Fibroblast of the aortic adventitia (primary cell): ENCODE measurements at places on chromosomes 16 and 17.

GRCh38 chr17:80729761-80730160 is 185.1 kb downstream of the RPTOR start:
- DNase-seq: no peak

GRCh38 chr17:21095735-21096134 is 31.0 kb upstream of the DHRS7B start:
- DNase-seq: no peak

GRCh38 chr17:57488856-57489255 is 232.5 kb downstream of the MSI2 start:
- DNase-seq: no peak

- peak; percentile 29 for DNase-seq
Measured at GRCh38 chr16:70688246-70688742, 2.4 kb upstream of the MTSS2 start.

GRCh38 chr17:2814481-2815341 is 18.5 kb downstream of the RAP1GAP2 start:
- DNase-seq: no peak

GRCh38 chr17:37743612-37743874 is 1.3 kb downstream of the HNF1B start:
- no peak for DNase-seq

DNA sequence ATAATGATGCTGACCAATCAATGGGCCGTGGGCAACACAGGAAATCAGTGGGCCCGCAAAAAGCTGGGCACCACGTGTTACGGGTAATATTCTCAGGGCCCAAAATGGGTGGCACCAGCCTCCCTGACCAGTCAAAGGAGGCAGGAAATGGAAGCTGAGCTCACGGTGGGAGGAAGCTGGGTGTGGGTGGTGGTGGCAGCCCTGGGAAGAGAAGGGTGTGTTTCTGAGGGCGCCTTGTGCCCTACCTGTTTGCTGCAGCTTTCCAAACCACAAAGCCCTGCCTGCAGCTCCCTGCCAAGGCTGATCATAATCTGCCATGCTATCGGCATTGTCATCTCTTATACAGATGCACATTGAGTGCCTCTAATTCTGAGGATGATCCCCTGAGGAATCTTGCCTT is 457.9 kb downstream of the SLC39A11 start:
- no peak for DNase-seq

- DNase-seq: peak; percentile 33
Measured at GRCh38 chr16:56191156-56191815, at the start of gene GNAO1. Gene GNAO1 (plus strand): TSS chr16:56191489. CDS start chr16:56192236, 747 bp downstream.

DNA sequence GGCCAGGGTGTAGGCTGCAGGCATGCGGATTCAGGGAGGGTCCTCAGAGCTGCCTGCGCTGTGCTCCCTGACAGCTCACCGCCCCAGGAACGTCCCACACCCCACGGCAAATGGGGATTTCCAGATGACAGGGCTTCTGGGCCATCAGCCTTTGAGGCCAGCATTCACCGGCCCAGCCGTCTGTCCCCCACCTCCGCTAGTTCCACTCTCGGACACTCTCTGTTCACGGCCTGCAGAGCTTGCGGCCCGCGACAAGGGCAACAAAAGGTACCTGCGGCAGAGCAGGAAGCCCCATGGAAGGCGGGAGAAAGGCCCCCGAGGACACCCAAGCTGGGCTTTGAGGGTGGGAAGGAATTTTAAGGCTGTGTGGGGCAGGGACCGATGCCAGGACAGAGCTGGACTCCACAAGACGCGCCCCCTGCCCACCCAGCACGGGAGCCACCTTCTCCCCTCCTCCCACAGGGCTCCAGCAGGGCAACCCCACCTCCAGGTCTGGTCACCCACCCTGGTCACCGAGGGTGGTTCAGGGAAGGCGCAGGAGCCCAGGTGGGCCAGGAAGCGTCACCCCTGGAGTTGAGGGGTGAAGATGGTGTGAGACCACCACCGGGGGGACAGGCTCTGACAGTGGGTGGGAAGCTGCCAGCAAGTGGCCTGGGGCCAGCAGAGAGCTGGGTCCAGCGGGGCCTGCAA is 5.6 kb upstream of the CYBA start:
- DNase-seq: no peak

DNA sequence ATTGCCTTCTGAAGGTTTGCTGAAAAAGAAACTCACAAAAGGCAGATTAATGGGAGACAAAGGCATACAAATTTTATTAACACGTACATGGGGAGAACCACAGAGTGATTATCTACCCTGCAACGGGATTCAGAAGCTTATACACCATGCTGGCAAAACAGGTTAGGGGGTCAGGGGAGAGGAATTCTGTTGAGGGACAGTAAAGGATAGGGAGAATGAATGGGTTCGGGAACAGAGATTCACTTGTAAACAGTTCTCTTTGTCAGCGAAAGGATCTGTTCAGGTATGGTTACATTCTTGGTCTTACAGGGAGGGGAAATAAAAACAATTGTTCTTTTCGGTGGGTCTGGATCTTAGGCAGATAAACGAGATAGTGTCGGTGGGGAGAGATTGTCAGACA is 54.3 kb upstream of the B4GALNT2 start:
- DNase-seq: no peak

DNA sequence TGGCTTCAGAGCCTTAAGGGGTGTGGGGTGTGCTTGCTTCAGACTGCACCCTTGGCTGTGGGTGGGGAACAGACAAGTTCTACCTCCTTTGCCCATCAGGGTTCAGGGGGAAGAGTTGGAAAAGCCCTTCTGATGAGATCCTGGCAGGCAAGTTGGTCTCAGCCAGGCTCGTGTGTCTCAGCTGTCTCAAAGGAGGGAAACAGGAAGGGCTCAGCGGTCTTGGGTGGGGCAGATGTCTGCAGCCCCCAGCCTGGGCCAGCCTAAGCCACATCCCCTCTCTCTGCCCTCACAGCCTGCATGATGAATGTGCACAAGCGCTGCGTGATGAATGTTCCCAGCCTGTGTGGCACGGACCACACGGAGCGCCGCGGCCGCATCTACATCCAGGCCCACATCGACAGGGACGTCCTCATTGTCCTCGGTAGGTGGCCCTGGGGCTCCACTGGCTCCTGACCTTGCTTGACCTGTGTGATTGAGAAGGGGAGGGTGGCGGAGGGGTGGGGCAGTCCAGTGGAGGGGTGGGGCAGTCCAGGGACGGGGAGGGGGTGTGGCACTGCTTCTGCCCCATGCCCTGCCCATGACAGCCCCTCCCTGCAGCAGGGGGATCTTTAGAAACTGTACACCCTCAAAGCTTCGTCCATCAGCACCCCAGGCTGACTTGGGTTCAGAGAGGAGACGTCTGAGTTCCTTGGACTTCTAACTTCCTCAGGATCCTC is 199.5 kb downstream of the PRKCB start:
- DNase-seq: no peak

DNA sequence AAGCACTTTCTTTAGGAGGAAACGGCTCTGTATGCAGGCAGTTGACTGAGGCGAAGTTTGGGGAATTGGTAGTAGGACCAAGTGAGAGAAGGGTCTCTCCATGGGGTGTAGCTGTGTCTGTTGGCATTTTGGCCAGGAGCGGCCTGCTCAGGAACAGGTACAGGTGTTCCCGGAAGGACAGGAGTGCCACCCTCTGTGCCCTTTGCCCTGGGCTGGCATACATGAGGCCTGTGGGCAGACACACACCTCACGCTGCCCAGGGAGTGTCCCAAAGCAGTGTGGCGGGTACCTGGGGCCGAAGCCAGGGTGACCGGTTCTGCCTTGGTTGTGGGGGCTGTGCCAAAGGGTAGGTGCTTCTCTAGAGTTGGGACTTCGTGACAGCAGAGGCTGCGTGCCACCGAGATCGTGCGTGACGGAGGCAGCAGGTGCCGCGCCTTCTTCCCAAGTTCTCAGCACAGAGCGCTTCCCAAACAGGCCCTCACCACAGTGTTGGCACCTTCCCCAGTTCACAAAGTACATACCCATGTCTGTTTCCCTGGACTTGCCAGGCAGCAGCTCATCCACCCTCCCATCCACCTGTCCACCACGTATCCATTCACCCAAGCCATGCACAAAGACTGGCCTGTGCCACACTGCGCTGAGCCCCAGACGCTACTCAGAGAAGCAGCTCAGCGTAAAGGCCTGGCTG is 19.9 kb upstream of the TCF25 start:
- no peak for DNase-seq

DNA sequence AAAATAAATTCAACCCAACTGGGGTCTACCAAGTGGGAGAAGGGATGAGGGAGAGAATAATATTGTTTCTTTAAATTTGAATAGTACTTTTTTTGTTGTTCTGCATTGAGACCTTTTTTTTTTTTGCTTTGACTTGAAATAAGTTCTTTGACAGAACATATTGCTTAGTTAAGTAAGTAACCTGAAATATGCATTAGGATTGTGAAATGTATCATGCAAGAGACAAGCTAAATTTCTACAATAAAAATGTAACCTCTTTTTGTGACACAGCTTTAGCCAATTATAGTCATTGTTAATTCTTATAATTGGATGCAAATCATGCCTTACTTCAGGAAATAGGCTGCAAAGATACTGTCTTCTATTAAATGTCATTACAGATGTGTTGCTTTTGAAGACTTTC is 150.0 kb upstream of the GOT2 start:
- no peak for DNase-seq

DNA sequence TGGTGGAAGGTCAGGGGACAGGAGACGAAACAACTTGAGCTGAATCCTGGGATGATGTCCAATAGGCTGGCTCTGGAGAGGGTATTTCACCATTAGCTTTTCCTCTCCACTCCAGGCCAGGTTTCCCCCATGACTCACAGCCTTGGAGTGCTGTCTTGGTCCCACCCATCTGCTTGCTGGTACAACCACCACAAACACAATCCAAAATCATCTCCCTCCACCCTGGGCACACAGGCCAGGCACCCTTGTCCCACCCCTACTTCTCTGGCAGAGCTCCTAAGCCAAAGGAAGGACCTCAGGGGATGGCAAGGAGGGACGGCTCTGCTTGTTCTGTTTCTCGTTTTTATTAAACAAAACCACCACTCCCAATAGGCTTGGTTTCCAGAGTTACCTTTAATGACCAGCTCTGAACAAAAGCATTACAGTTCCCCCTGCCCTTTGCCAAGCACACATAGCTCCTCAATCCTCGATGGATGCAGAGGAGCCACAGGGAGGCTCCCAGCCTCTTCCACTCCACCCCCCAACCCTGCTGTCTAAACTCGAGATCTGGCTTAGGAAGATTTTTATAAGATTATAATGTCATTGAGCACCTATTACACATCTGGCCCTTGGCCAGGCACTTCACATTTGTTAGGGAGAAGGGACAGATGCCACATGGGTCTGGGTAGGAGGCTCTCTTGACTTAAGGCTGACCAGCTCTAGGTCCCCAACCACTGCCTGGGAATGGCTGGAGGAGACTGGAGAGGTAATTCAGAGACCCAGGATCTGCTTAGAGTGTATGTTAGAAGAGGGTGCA is 13.3 kb downstream of the CAVIN1 start:
- peak; percentile 98 for DNase-seq

DNA sequence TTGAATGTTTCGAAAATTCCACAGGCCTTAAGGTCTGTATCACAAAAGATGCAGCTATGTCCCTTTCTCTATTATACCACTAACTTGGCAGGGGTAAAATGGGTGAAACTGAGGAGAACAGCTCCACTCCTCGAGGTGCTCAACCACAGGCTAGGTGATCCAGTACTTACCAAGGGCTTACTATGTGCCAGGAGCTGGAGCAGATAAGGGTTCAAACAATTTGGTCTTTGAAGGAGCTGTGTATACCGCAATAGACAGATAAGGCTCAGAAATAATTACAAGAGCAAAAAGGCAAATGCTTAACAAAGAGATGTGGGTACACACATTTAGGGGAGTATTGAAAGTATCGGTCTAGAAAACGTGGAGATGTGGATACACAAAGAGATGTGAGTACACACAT is 1.5 kb downstream of the XPO6 start:
- no peak for DNase-seq

GRCh38 chr17:81193470-81194224 is 27.6 kb upstream of the AATK start:
- peak; percentile 15 for DNase-seq

GRCh38 chr16:11181242-11181898 is 74.6 kb downstream of the SOCS1 start:
- DNase-seq: no peak

DNA sequence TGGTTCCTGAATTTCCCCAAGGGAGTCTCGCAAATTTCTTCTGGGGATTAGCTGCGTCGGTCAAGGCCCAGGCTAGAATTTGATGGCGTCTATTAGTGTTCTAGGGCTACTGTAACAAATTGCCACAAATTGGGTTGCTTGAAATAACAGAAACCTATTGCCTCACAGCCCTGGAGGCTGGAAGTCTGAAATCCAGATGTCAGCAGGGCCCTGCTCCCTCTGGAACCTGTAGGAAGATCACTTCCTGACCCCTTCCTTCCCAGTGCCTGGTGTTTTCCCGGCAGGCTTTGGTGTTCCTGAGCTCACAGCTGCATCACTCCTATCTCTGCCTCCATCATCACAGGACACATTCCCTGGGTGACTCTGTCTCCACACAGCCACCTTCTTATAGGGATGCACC is 24.4 kb downstream of the DHRS7C start:
- no peak for DNase-seq

DNA sequence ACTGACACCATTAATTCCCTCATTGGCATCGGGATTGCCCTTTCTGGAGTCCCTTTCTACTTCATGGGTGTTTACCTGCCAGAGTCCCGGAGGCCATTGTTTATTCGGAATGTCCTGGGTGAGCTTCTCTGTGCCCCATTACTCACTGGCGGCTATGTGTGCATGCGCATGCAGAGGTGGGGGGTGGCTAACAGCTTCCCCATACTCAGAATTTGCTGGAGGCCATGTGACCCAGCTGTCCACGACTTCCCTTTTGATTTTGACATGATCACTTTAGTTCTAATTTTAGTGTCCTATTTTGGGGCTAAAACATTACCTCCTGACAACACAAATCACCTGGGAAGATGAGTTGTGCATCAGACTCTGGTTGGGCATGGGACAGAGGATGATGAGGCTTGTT is 14.1 kb downstream of the SLC7A6OS start:
- no peak for DNase-seq

DNA sequence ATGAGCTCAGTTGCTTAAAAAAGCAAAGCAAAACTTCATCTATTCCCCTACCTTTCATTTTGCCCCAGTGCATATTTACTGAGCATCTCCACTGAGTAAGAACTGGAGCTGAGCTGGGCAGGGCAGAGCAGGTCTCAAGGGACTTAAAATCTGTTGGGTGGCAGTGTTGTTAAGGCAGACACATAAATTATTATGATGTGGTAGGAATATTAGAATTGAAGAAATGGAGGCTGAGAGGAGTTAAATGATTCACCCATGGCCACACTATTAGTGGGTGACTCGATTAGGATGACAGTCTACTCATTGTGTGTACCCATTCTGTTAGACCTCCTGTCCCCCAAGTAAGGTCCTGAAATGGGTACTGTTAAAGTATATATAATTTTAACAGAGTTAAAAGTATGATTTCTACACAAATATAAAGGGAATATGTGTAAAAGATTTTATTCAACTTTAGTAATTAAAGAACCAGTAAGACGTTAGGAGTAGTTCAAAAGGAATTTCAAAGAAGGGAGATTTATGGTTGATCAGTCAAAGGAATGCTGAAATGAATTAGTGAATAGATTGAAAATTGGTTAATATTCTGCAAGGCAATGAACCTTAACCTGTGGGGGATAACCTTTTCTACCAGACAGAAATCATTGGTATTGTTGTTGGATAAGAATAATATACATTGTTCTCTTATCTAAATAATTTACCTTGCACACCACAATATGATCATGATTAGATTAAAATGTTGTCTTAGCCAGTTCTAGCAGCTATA is 17.5 kb downstream of the ITGB3 start:
- no peak for DNase-seq

GRCh38 chr17:63419949-63420867 is 25.9 kb downstream of the CYB561 start:
- DNase-seq: no peak

- DNase-seq: peak; percentile 64
Measured at GRCh38 chr17:18921912-18922451, 30.0 kb upstream of the SLC5A10 start.
